ENCODE measurements at places on chromosomes 5 and 9. TPM values are rescaled to one million over a fixed set of nuclear protein-coding genes. Genes with fewer than 3 reads are reported as not detected.

PCDHB13 gene
- not detected for total RNA-seq

OR13D1 gene
- not detected for total RNA-seq

CFAP157 gene
- 0.40 TPM for total RNA-seq

ITK gene
- total RNA-seq = 310 TPM

FBP1 gene
- 6.6 TPM for total RNA-seq

DNA sequence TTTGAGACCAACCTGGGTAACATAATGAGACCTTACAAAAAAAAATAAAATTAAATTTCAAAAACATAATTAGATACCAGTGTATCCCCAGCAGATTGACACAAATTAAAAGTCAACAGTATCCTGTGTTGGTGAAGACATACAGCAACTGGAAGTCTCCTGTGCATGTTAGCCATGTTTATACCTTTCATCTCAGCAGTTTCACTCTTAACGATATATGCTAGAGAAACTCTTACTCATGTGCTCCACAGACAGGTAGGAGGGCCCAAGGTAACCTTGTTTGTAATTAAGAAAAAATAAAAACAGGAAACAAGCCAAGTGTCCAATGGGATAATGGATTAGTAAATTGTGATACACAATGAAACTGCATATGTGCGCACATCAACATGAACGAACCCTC, 50.1 kb upstream of the N4BP3 start:
- H3K4me1 ChIP-seq = peaks cover 2% of the 10 kb centered on the region
- H3K4me3 ChIP-seq = no peak overlapping the region
- H3K36me3 ChIP-seq = no peaks in the 10 kb centered on the region

DNA sequence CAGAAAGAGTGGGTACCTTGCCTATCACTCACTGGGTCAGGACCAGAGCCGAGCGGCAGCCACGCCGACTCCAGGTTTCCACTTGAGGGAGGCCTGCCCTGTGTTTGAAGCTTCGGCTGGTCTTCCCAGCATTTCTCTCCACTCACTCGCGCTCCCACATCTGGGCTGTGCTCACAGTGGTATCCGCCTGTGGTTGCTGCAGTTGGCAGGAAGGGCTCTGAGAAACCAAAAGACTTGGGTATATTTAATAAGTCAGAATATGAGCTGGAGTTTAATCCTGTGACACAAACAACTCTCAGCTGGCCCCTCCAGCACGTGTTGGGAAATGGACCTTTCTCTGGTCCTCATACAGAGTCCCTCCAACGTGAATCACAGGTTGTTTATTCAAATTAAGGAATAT, 70.9 kb downstream of the SPRY4 start:
- H3K4me3 ChIP-seq = no peak overlapping the region
- no peaks in the 10 kb centered on the region for H3K36me3 ChIP-seq
- no peaks in the 10 kb centered on the region for H3K4me1 ChIP-seq
- H3K27ac ChIP-seq = no peak overlapping the region
- no peaks in the 10 kb centered on the region for H3K27me3 ChIP-seq

- H3K4me1 ChIP-seq = no peaks in the 10 kb centered on the region
- H3K36me3 ChIP-seq = no peaks in the 10 kb centered on the region
- no peak for DNase-seq
- no peak overlapping the region for H3K27ac ChIP-seq
These were observed 117.2 kb upstream of the RGMB start for GRCh38 chr5:98656125-98656795.

- H3K36me3 ChIP-seq = no peaks in the 10 kb centered on the region
- H3K27ac ChIP-seq = no peak overlapping the region
- DNase-seq = no peak
- no peak overlapping the region for H3K4me3 ChIP-seq
- H3K27me3 ChIP-seq = no peaks in the 10 kb centered on the region
- no peaks in the 10 kb centered on the region for H3K4me1 ChIP-seq
These were observed 253.8 kb upstream of the POU5F2 start for GRCh38 chr5:93995126-93995621.

DNA sequence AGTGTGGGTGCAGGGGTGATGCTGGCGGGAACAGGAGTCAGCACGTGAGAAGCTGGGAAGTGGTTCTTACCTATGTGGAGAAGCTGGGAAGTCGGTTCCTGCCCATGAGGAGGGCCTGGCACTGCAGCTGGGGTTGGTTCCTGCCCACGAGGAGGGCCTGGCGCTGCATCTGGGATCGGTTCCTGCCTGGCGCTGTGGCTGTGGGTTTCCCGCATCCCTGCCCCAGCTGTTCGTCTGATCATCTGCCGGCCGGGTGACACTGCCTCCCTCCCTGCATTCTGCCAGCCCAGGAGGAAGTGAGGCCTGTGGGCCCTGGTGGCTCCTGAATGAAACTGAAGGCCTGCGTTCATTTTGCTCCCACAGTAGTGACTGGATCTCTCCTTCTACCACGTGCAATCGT, 5.1 kb downstream of the OBP2A start:
- DNase-seq = no peak
- H3K27ac ChIP-seq = no peak overlapping the region
- H3K4me3 ChIP-seq = no peak overlapping the region
- H3K4me1 ChIP-seq = no peaks in the 10 kb centered on the region
- no peaks in the 10 kb centered on the region for H3K36me3 ChIP-seq
- no peaks in the 10 kb centered on the region for H3K27me3 ChIP-seq

- H3K4me1 ChIP-seq = peaks cover 20% of the 10 kb centered on the region
- no peak for DNase-seq
- H3K27ac ChIP-seq = no peak overlapping the region
- no peaks in the 10 kb centered on the region for H3K36me3 ChIP-seq
- H3K4me3 ChIP-seq = no peak overlapping the region
These were observed 1.2 kb upstream of the AGPAT2 start for GRCh38 chr9:136688274-136689107.

Measured in T-cell (primary cell).